ENCODE measurements at places on chromosomes 7 and 10. TPM values are rescaled to one million over a fixed set of nuclear protein-coding genes. Genes with fewer than 3 reads are reported as not detected.

PIK3CG gene
- total RNA-seq: 5.2 TPM

MMP21 gene
- under 0.01 TPM for total RNA-seq

RBM17 gene
- 41.2 TPM for total RNA-seq

ADCYAP1R1 gene
- 7.8 TPM for total RNA-seq

TMEM213 gene
- not detected for total RNA-seq

ANKRD2 gene
- total RNA-seq: 8.9 TPM

TUBB8 gene
- not detected for total RNA-seq

UPP1 gene
- total RNA-seq: 1.0 TPM

SPDYE11 gene
- not detected for total RNA-seq

GPR22 gene
- under 0.01 TPM for total RNA-seq

SPDYE16 gene
- not detected for total RNA-seq

SPDYE2 gene
- not detected for total RNA-seq

FAM25G gene
- not detected for total RNA-seq

AKR1C4 gene
- total RNA-seq: not detected

TBXAS1 gene
- total RNA-seq: 9.9 TPM

CD36 gene
- 533 TPM for total RNA-seq

PLXDC2 gene
- total RNA-seq: 23.0 TPM

ARID5B gene
- 27.7 TPM for total RNA-seq

HYAL4 gene
- under 0.01 TPM for total RNA-seq

CALD1 gene
- total RNA-seq: 89.8 TPM

NKX6-2 gene
- not detected for total RNA-seq

RELN gene
- 14.1 TPM for total RNA-seq

GPER1 gene
- 5.2 TPM for total RNA-seq

CHN2 gene
- total RNA-seq: 11.0 TPM

H2BK1 gene
- total RNA-seq: not detected

FKBP6 gene
- total RNA-seq: under 0.01 TPM

HGF gene
- 4.7 TPM for total RNA-seq

AOAH gene
- total RNA-seq: 5.2 TPM

STK31 gene
- 1.0 TPM for total RNA-seq

DLX6 gene
- total RNA-seq: not detected

CRHR2 gene
- under 0.01 TPM for total RNA-seq

SLC26A5 gene
- total RNA-seq: not detected

STEAP4 gene
- 3.7 TPM for total RNA-seq

NCF1 gene
- total RNA-seq: 1.6 TPM

SND1 gene
- total RNA-seq: 104 TPM

ELMO1 gene
- total RNA-seq: 52.7 TPM

ACBD5 gene
- total RNA-seq: 15.7 TPM

ZNF425 gene
- total RNA-seq: 5.2 TPM

ORC5 gene
- total RNA-seq: 24.0 TPM

HOXA13 gene
- 0.52 TPM for total RNA-seq

CTAGE8 gene
- not detected for total RNA-seq

NUP205 gene
- 39.1 TPM for total RNA-seq

Data from skeletal muscle tissue (tissue), 5 donors.